NCI-H226 (cell line): ENCODE measurements at places on chromosomes 2 and 18.

DNA sequence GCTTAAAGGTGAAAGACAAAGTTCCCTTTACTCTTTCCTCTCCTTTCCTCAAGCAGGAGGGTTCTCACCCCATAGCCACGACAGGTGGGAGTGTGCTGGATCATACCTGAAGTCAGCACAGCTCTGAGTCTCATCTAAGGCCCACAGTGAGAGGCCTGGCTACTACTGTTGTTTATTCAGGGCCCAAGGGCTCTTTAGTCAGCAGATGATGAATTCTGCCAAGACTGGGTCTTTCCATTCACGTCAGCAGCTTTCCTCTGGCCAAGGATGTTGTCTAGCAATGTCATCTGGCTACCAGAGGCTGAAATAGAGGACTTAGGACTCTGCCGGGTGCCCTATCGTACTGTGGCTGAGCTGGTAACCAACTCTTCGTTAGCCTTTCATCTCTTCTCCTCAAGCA lies 308.4 kb upstream of the THUMPD2 start:
- no peak for DNase-seq

- DNase-seq = peak; percentile 21
Observed at GRCh38 chr2:68225119-68225632, 27.2 kb downstream of the PPP3R1 start.

- no peak for DNase-seq
Observed at GRCh38 chr2:205759257-205759656, 77.0 kb downstream of the NRP2 start.

DNA sequence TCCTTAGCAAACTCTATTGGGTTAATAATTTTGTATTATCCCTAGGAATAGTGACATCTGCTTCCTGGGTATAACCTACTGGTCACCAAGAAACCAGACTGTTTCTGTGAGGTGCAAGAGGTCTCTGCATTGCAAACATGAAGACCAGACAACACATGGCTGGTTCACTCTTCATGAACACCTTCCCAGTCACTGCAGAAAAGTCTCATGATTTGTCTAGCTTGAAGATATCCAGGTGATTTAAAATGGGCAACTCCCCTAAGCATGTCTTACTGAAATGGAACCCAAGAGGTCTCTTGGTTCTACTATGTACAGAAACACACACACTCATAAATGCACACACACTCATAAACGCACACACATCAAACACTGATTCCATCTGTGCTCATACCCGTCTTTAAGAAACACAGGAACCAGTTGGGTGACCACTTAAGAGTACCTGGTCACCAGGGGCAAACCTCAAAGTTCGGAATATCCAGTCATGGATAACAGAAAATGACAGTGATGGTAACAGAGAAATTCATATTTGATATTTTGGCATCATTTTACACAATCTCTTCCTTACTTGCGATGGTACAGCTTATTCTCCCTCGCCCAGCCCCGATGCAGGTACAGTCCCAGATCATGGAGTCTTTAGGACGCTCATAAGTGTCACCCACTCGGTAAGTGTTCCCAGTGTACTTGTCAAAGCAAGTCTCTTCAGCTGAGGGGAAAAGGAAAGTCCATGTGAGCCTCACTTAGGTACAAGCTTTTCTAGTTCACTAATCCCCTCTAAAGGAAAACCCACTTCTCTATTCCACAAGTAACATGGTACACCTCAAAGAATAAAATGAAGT lies 2.9 kb downstream of the FN1 start:
- DNase-seq = no peak

GRCh38 chr18:54184836-54185235 lies 39.6 kb downstream of the MBD2 start:
- DNase-seq = no peak

DNA sequence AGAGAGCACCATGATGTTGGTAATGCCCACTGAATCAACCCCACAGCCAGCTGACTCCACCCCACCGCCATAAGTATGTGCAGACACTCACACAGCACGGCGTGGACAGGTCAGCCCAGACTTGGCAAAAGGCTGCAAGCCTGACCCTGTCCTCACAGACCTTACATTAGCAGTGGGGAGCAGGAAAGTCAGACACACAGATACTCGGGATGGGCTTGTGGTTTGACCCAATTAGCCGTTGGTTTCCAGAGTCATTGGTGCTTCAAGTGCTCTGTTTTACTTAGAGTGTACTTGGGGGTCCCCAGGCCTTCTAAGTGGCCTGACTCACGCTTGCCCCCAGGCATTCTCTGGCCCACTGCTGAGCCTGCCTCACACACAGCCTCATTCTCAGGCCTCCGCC lies 36.7 kb downstream of the EN1 start:
- no peak for DNase-seq

DNA sequence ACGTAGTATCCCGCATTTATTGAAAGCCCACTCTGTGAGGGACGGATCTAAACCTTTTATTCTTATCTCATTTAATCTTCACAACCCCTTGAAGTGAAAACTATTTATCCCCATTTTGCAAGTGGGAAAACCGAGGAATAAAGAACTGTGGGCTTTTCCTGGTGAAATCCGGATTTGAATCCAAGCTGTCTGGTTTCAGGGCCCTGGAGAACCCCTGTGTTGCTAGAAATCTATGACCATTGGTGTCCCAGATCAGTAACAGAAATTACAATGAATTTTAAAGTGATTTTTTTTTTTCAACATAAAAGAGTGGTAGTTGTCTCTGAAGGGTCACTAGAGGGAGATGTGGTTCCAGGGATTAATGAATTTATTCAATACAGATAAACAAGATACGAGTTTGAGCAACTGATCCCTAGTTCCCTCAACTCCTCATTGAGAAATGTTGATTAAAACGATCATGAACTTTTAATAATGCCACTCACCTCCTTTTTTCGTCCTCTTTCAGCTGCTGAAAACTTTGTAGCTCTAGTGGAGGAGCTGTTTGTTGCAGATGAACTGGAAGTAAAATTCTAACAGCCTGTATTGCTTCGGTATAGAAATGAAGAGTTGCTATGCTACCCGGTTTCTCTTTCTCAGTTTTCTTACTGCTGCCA lies 940 bp downstream of the XRCC5 start:
- no peak for DNase-seq

- DNase-seq = no peak
Observed at GRCh38 chr2:150686391-150686790, 198.9 kb upstream of the RND3 start.

GRCh38 chr2:81650048-81650971 lies 1345.8 kb upstream of the LRRTM1 start:
- DNase-seq = no peak

DNA sequence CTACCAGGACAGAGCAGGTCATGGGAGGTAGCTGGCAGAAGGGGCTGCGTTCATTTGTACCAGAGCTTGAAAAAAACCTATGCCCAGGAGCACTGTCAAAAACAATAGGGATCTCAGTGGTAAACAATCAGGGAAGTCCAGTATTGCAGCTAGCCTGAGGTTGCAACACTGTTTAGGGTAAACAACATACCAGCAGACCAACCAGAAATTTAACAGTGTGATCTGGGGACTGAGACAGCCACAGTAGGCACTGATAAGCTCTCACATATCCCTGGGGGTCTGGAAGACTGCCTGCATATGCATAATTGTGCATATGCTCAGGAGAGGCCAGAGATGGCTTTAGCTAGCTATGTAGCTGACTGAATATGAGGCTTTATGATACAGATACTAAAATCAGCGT lies 12.0 kb upstream of the ZCCHC2 start:
- DNase-seq = no peak

DNA sequence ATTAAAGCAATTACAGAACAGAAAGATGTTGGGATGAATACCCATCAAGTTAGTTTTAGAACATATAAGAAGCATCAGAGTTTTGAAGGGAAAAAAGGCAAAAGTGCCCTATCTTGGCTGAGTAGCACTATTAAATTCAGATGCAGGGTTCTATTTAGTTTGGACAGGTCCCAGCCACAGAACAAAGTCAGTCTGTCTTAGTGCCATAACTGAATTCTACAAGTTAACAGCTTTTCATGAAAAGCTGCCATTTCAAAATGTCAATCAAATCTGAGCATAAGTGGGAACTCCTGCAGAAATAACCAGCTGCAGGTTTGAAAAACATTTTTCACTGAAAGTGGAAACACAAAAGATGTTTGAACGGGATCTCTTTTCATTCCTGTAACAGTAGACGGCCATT lies 160.4 kb downstream of the SRBD1 start:
- no peak for DNase-seq

DNA sequence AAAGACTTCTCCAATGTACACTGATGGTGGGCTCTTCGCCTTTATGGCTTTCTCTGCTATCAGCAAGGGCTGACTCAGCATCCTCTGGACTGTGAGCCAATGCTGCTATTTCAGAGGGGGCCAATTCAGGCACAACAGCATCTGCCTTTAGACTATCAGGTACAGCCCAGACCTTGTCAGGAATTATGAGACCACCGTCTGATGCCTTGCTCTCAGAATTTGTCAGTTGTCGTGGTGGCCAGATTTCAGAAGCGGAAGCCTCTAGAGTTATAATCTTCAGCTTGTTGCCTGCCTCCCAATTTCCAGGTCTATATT lies 92.7 kb downstream of the ALPK2 start:
- no peak for DNase-seq

- DNase-seq = no peak
Observed at GRCh38 chr2:66897691-66898150, 462.8 kb downstream of the MEIS1 start.

- DNase-seq = no peak
Observed at GRCh38 chr2:168767258-168767657, 35.2 kb upstream of the NOSTRIN start.
